ENCODE measurements at places on chromosomes 5 and 9. TPM values are rescaled to one million over a fixed set of nuclear protein-coding genes. Genes with fewer than 3 reads are reported as not detected.

DNA sequence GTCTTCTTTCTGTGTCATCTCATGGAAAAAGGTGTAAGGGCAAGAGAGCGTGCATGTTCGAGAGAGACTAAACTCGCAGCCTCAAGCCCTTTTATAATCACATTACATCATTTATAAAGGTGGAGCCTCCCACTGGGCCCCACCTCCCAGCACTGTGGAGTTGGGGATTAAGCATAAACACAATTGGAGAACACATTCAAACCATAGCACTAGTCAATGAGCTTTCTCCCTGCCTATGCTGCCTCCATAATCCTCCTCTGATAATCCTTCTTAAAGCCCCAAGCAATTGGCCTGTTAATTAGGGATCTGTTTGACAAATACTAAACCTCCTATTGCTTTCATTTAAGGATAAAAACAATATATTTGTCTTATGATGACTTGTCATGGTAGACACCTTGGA lies 99.6 kb downstream of the NMUR2 start:
- H3K4me1 ChIP-seq: no peaks in the 10 kb centered on the region
- H3K27ac ChIP-seq: no peak overlapping the region
- H3K27me3 ChIP-seq: no peaks in the 10 kb centered on the region
- H3K4me3 ChIP-seq: no peak overlapping the region
- no peak for DNase-seq

- no peaks in the 10 kb centered on the region for H3K27me3 ChIP-seq
- H3K4me3 ChIP-seq: no peak overlapping the region
- H3K27ac ChIP-seq: peak overlapping the region; percentile 49
- DNase-seq: no peak
Observed at GRCh38 chr9:94941211-94941875, 214.8 kb downstream of the AOPEP start.

The ADAMTS2 gene
- 3.4 TPM for total RNA-seq

DNA sequence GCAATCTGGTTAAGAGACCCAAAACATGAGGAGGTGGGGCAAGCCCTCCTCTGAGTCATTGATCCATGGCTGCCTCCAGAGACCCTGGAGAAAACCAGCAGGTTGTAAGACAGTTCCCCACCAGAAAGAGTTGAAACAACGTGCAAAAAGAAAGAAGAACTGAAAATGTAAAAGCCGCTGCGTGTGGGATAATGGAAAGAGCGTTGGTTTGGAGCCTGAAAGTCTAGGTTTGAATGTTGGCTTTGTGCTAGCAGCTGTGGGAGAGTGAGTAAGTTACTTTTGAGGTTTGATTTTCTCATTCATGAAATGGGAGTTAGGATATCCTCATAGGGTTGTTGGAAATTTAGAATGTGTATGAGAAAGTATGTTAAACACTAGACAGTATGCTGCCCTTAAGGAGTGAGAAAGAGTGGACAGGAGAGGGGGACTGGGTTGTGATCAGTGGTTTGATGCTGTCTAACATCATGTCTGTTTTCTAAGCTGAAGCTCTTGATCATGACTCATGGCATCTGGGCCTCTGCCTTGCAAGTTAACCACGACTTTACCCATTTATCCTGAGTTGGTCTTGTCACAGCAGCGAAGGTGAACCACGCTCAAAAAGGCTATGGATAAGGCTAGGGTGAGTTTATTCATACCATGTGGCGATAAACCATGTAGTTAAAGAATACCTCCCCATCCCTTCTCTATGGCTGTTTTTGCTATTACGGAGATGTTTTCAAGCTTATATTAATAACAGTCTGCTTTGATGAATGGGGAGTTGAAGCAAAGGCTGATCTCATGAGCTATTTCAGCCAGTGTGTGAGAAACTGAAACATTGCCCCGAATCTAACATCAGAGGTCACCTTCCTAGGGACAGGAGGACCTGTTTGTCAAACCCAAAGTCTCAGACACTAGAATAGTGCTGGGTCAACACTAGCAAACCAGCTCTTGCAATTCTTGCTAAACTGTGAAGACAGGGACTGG lies 41.3 kb downstream of the ZNF366 start:
- no peak overlapping the region for H3K4me3 ChIP-seq
- H3K27ac ChIP-seq: no peak overlapping the region
- no peaks in the 10 kb centered on the region for H3K36me3 ChIP-seq
- DNase-seq: no peak
